ENCODE measurements at places on chromosomes 16 and 17.

GRCh38 chr17:38943607-38944006 lies 18.2 kb downstream of the LASP1NB start:
- no peak for DNase-seq

- DNase-seq: no peak
Observed at GRCh38 chr17:7221278-7222092, 1.7 kb downstream of the ACADVL start.

- DNase-seq: no peak
Observed at GRCh38 chr16:89139907-89140361, 31.6 kb upstream of the CDH15 start.

- no peak for DNase-seq
Observed at GRCh38 chr16:77059446-77059845, 131.5 kb upstream of the MON1B start.

DNA sequence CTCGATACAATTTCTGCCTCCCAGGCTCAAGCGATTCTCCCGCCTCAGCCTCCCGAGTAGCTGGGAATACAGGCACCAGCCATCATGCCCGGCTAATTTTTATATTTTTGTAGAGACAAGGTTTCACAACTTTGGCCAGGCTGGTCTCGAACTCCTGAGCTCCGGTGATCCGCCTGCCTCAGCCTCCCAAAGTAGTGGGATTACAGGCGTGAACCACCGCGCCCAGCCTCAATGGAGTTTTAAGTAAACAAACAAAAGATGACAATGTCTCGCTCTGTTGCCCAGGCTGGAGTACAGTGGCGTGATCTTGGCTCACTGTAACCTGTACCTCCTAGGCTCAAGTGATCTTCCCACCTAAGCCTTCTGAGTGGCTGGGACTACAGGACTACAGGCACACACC lies 52.6 kb upstream of the TRAP1 start:
- no peak for DNase-seq

- no peak for DNase-seq
Observed at GRCh38 chr16:81313701-81314602, 810 bp upstream of the GAN start.

GRCh38 chr16:3659251-3659650 lies 4.8 kb downstream of the DNASE1 start:
- DNase-seq: no peak

DNA sequence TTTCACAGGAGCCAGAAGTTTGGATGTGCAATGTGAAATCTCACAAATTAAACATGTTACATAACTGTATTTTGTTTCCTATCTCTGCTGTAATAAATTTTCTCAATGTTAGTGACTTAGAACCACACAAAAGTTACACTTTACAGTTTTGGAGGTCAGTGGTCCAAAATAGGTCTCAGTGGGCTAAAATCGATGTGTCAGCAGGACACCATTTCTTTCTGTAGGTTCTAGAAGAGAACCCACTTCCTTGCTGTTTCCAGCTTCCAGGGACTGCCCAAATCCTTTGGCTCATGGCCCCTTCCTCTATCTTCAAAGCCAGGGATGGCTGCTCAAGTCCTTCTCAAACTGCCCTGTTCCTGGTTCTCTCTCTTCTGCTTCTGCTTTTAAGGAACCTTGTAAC lies 252.7 kb downstream of the WWOX start:
- DNase-seq: no peak

DNA sequence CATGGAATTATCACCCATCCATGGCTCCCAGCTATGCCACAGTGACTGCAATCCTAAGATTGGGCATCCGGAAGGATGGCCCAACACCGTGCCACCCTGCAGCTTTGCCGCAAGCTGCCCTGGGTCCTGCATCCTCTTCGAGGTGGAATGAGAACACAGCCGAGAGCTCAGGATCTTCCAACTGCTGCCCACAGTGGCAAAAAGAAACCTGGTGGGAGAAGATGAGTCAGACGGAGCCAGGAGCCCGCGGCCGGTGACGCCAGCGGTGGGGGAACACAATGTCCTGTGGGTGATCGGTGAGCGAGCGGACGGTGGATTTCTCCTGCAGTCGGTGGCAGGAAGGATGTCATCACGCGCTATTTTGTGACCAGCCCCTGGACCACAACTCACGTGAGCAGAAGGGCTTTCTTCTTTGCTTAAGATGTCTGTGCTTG lies 20.1 kb downstream of the CD7 start:
- peak; percentile 72 for DNase-seq

GRCh38 chr17:7064261-7064660 lies 15.8 kb downstream of the CLEC10A start:
- no peak for DNase-seq

- DNase-seq: no peak
Observed at GRCh38 chr16:88069397-88070168, 118.3 kb downstream of the BANP start.

DNA sequence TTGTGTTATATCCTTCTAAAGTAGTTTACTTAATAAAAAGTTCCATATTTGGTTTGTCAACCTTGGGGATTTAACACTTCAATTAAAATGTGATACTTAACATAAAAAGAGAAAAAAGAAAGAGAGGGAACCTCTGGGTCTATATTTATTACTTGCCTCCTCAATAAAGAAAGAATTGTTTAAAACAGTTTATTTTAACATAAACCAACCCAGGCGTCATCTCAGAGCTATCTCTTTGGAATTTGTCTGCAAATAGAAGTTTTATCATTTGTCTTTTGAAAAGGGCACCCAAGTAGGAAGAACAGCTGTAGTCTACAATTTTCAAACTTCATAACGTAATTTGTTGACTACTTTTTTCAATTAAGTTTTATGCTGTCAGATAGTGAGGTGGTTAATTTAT lies 364.1 kb downstream of the KCNJ2 start:
- DNase-seq: no peak

DNA sequence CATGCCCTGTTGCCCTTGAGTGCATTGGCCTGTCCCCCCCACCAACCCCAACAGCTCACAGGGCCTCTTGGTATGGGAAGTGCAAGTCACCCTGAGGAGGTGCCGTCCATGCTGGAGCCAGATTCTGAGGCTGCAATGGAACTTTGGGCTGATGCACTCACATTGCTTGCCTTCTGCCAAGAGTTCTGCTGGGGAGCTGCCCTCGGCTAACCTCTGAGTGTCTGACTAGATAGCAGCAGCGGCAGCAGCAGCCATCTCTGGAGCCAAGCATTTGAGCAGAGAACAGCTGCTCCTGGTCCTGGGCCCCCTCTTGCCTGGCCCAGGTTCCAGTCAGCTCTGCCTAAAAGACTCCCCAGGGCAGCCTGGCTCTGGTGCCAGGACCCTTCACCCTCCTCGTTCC lies 61.5 kb downstream of the GNAO1 start:
- DNase-seq: no peak

DNA sequence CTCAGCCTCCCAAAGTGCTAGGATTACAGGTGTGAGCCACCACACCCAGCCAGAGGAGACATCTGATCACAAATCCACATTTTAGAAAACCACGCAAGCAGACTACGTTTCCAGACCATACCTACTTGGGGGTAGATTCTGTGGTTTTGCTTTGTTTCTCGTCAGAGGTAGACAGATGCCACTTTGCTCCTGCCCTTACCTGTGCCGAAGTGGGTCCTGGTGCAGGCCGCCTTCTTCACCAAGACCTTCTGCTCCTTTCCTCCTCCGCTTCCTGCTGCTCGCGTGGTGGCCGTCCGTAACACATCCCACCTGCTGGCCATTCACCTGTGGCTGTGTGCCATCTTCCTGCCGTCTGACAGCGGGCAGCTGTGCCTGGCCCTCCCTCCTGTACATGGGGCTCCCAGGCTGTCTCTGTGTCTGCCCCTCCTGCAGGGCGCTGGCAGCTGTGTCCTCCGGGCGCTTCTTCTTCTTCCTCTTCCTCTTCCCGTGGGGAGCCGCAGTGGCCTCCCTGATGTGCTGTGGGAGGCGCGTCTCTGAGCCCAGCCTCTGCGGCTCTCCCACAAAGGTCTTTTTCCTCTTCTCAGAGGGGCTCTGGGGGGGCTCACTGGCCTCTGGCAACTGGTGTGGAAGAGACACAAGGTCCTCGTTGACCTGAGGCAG lies 21.2 kb upstream of the CYTH1 start:
- no peak for DNase-seq

- DNase-seq: no peak
Observed at GRCh38 chr16:58938811-58939210, 204.7 kb upstream of the GOT2 start.

DNA sequence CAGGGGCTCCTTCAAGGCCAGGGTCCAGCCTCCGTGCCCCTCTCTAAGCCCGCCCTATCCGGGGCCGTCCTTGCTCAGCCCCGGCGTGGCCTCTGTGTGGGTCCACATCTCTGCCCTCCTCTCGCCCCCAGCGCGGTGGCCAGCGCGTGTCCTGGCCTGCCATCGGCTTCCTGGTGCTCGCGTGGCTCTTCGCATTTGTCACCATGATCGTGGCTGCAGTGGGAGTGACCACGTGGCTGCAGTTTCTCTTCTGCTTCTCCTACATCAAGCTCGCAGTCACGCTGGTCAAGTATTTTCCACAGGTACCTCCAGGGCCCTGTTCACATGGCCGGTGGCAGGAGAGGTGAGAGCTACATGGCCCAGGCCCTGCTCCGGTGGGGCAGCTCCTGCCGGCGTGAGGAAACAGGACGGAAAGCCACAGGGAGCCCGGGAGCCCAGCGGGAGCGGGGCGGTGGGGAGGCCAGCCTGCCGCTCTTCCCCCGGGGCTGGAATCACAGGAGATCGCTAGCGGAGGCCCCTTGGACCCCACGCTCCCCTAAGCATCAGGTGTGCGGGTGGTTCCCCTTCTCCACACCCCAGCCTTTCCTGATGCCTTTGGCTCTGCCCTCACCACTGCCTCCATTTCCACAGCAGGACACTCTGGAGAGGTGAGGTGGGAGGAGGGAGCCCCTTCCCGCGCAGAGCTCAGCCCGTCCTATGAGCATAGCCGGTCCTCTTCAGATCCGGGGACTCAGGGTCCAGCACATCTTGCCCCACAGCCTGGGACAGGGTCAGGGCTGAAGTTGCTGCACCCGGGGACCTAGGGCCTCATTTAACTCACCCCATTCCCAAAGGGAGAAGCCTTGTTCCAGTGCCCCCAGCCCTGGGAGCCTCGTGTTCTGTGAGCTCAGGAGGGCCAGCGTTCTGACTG lies 10.2 kb downstream of the TAX1BP3 start:
- no peak for DNase-seq

- no peak for DNase-seq
Observed at GRCh38 chr17:35213412-35213940, 19.3 kb upstream of the SLC35G3 start.

- no peak for DNase-seq
Observed at GRCh38 chr17:36593656-36594316, 2.1 kb downstream of the DHRS11 start.

GRCh38 chr17:51645056-51645455 lies 384.7 kb downstream of the UTP18 start:
- no peak for DNase-seq

GRCh38 chr17:32319548-32319905 lies 22.4 kb downstream of the C17orf75 start:
- peak; percentile 66 for DNase-seq

- DNase-seq: no peak
Observed at GRCh38 chr17:81727324-81728031, 15.4 kb downstream of the SLC25A10 start.

DNA sequence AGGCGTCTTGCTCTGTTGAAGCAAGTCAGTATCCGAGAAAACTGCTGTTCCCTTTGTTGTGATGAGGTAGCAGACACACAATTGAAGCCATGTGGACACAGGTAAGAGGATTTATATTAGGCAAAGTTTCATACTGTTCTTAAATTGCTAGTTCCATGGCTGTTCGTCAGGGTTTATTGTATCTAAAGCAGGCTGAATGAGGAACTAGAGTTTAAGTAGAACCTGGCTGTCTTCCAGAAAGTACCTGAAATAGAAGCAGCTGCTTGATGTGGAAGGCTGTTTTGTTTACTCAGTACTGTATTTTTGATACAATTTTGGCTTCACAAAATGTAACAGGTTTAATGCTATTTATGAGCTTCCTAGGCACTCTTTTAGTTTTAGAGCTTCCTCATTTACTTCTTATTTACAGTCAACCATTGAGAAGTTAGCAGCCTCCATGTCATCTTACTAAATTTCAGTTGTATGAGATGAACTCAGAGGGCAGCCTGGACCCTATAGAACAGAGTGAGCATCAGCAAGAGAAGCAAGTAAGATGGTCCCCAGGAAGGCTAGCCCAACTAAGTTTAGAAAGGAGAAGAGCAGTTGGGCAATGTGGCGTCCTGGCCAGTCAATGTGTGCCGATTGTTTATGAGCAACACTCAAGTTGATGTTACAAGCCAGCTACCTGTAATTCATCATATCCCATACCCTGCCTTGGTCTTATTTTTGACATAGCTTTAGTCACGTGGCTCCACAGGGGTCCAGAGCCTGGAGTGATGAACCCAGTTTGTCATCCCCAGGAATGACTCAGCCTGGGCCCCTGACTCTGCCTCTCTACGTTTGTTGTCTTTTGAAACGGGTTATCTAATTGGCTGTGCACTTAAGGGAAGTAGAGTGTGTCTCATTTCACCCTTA lies 9.7 kb upstream of the ARL2BP start:
- no peak for DNase-seq

DNA sequence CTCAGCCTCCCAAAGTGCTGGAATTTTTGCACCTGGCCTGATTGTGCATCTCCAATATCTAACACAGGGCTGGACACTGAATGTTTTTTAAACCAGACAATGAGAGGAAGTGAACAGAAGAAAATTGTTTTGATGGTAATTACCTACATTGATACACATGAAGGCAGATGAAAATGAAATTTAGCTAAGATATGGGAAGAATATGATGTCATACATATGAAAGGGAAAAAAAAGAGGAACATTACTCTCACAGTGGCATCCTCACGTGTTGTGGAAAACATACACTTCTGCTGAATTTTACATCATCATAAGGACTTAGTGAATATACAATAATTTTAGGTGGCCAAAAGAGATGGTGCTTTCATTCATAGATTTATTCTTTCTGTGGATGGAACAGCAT lies 111.7 kb downstream of the SYCE1L start:
- no peak for DNase-seq

DNA sequence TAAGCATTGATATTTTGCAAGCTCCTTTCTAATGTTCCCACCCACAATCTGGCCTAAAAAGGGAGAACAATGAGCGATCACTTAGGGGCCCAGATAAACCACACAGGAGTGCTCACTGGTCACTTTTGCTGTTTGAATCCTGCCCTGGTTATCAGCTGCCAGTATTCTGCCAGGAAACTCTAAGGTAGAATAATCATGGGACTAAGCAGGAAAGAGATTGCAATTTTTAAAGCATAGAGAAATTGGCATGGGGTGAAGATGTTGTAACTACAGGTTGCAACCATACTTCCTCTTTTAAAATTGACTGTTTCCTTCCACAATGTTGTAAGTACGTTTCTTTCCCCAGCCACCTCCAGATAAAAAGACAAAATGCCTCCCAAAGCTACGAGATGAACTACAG lies 251.2 kb upstream of the CDH11 start:
- no peak for DNase-seq

DNA sequence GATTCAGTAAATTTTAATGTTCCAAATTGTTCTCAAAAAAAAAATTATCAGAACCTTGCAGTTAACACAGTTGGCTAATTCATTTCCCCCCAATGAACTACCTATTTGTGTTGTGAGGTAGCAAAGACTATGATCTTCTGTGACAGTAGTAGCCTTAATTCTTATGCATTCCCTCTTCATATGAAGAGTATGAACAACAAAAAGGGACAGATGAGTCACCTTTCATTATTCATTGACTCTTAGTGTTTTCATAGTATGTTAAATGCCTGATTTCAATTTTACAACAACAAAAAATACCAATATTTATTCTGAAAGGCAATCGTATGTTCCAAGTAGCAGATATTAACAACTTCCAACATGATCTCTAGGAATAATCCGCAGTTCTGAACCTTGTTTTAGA lies 3.6 kb upstream of the SLFN11 start:
- DNase-seq: no peak

GRCh38 chr16:1097156-1097555 lies 1.1 kb upstream of the C1QTNF8 start:
- DNase-seq: no peak
